ENCODE measurements at places on chromosomes 12 and 14.

GRCh38 chr12:82877963-82878362 is 191.3 kb downstream of the TMTC2 start:
- DNase-seq: no peak

- no peak for DNase-seq
Measured at GRCh38 chr12:122684297-122684813, 18.8 kb downstream of the HCAR2 start.

DNA sequence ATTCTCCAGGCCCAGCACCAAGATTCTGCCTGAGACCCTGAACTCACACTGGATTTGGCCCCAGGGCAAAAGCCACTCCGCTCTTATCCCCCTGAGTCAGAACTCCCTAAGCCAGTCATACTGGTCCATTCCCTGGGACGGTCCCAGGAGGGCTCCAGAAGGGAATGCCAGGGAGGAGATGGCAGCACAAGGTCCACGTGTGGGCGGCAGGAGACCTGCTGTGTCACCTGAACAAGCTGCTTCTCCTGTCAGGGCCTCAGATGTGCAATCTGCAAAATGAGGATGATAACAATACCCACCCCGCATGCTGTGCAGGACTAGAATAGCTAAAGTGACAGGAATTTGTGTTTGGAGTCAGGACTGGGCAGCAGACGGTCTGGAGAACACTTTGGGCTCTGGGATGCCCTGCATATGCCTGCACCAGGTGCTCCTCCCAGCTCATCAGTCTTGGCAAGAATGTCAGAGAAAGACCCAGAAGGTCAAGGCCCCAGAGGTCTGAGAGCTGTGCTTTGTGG is 40.3 kb downstream of the CMKLR1 start:
- no peak for DNase-seq

GRCh38 chr12:30829876-30830275 is 75.1 kb upstream of the CAPRIN2 start:
- DNase-seq: no peak

- no peak for DNase-seq
Measured at GRCh38 chr12:83538361-83538965, 851.8 kb downstream of the TMTC2 start.

DNA sequence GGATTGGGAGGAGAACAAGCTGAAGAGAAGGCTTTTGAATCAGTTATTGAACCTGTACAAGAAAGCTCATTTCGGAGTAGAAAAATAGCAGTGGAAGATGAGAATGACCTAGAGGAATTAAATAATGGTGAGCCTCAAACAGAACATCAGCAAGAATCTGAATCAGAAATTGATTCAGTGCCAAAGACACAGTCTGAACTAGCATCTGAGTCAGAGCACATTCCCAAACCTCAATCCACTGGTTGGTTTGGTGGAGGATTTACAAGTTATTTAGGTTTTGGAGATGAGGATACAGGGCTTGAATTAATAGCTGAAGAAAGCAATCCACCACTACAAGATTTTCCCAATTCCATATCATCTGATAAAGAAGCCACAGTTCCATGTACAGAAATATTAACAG is 13.5 kb downstream of the MIA2 start:
- DNase-seq: no peak

- no peak for DNase-seq
Measured at GRCh38 chr12:62785941-62786559, 148.9 kb downstream of the PPM1H start.

DNA sequence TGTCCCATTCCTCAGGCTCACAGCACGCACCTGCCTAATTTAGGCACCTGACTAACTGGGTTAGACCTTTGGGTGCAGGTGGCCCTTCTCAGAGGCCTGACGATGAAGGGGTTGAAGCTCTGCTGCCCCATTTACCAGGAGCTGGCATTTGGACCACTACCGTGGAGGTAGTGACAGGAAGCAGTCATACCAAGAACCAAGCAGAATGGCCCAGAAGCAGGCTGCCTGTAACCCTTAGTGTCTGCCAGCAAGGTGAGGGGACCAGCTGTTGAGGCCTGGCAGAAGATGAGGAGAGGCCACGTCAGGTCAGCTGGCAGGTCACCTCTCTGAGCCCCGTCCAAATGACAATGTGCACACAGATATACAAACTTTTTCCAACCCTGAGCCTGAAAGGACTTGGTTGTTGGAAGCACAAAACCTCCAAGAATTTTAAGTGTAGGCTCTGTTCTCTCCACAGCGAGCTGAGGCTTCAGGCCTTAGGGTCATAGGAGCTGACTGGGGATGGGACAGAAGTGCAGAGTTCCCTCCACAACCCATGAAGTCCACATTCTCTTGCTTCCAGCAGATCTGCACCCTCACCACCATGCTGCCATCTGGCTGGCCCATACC is 23.1 kb downstream of the VASH1 start:
- no peak for DNase-seq

GRCh38 chr14:101861464-101861863 is 100.0 kb downstream of the PPP2R5C start:
- DNase-seq: no peak

DNA sequence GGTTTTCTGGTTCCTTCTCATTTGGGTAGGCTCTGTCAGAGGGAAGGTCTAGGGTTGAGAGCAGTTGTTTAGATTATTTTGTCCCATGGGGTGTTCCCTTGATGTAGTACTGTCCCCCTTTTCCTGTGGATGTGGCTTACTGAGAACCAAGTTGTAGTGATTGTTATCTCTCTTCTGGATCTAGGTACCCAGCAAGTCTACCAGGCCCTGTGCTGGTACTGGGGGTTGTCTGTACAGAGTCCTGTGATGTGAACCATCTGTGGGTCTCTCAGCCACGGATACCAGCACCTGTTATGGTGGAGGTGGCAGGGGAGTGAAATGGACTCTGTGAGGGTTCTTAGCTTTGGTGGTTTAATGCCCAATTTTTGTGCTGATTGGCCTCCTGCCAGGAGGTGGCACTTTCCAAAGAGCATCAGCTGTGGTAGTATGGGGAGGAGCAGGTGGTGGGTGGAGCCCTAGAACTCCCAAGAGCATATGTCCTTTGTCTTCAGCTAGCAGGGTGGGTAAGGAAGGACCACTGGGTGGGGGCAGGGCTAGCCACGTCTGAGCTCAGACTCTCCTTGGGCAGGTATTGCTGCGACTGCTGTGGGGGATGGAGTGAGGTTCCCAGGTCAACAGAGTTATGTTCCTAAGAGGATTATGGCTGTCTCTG is 179.3 kb upstream of the BTG1 start:
- no peak for DNase-seq

DNA sequence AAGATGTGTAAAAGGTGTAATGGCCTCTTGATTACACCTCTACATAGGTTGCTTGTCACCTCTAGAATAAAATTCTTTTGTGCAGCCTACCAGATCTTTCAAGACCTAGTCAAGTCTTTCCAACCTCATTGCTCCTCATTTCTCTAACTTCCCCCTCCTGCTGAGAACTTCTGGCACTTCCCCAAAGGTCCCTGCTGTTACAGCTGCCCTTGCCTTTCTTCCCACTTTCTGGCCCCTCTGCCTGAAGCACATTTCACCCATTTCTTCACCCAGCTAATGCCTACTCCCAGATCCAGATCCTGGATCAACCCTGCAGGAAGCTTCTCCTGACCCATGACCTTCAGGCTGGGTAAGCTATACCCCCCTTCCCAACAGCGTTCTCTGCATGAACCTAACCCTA is 1.5 kb downstream of the TSHR start:
- no peak for DNase-seq

DNA sequence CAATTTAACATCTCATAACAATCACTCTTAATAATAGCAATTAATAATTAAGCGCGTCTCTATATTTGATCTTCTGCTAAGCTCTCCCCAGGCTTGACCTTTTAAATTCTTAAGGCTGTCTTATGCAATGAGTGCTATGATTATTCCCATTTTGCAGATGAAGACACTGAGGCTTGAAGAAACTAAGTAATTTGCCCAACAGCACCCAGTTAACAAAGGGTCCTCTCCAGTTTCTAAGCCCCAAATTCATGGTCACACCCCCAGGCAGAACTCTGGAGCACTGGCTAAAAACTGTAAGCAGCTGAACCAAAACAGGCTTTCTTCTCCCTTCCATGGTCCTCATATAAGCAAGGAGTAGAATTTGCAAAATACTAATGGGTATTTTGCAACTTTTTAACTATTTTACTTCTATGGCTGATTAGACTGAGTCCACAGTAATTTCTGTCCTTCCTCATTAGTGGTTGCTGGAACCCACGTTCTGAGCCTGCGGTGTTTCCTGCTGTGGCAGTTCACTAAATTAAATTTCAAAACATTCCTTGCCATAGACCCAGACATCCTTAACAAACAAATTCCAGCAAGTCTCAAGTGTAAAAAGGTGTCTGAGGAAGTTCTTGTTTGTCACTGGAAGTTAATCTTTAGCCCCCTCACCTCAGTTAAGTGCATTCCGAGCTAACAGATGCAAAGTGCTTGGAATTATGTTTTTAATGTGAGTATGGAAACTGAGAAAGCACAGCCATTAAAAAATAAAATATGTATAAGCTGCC is 76.5 kb downstream of the TMEM132D start:
- DNase-seq: no peak

GRCh38 chr14:99668307-99669295 is 15.5 kb upstream of the CYP46A1 start:
- DNase-seq: no peak

- DNase-seq: no peak
Measured at GRCh38 chr14:98909251-98909944, 362.6 kb downstream of the BCL11B start.

DNA sequence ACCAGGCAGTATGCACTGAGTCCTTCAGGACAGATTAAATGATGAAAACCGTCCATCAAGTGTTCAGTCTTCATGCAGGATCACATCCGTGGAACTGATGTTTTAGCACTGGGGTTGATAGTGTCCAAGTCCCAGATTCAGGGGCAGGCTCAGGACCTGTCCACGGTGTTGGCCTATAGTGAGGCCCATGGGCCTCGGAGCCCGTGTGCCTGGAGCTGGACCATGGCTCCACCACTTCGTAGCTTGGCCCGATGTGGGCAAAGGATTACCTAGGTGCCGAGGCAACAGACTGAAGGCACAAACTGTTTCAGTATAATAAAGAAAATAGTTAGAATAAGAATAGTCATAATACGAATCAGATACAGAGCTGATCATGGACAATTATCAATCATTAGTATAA is 41.8 kb downstream of the DDX51 start:
- no peak for DNase-seq

DNA sequence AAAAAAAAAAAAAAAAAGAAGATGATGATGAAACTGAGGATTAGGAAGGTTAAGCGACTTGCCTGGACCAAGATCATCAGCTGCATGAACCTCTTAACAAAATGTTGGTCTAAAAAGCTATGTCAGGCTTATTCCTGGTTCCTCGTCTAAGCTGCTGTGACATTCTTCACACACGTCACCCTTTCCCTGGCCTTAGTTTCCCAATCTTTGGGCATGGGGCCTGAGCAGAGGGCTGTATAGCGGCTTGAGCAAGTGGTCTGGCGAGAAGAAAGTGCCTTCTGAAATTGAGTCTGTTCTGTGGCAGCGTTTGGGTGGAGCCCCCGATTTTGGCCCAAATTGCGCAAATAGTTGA is 58.7 kb upstream of the CCND2 start:
- DNase-seq: no peak

DNA sequence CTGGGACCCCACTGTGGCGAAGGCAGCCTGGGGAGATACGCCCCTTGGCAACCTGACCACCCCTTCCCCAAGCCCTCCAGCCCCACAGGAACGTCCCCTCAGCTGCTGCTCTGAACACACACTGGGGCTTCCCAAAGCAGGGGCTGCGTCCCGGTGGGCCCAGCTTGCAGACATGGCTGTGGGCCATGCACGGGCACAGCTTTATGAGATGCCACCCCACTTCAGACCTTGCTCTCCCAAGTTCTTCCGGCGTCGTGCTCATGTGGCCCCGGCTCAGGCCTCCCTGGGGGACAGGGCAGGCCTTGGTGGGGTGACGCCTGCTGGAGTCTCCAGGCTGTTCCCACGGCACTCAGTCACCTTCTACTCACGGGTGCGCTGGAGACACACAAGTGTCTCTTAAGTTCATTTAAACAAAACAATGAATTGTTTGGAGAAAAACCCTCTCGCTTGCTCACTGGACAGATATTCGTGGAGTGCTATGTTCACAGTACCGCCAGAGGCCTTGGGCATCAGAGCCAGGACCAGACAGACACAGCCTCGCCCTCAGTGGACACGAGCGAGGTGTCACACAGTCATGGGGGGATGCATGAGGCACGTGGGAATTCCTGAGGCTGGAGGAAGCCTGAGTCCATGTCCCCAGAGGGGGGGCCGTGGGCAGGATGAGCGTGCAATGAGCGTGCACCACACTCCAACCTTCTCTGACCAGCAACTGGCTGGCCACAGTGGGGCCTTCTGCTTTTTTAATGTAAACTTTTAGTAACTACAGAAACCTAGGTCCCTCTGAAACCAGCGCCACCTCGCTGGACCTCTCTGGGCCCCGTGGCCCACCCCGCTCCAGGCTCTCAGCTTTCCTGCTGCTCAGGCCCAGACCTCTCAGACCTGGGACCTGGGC is 4.3 kb downstream of the GALNT9 start:
- DNase-seq: no peak

DNA sequence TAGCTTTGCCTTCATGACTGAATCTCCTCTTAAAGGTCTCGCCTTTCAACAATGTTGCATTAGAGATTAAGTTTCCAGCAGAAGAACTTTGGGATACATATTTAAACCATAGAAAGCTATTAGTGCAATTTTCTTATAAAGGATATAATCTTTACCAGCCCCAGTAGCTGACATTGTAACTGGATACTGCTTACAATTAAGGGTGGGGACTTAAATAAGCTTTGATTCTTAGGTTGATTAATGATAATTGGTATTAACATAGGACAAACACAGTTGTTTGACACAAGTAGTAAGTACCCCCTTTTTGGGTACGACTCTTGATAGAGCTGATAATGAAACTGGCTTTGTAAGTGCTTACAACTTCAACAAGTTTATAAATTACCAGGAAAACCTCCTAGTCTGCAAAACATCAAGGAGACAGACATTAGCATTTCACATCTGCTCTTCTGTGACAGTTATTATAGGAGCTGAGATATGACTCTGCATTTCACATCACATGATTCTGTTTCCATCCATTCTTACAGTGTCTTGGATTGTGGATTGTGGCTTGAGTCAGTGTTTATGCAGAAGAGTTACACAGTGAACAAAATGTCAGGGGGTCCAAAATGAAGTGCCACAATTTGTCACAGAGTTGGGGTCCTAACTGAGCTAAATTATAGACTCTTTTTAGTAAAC is 249.1 kb upstream of the E2F7 start:
- DNase-seq: no peak

DNA sequence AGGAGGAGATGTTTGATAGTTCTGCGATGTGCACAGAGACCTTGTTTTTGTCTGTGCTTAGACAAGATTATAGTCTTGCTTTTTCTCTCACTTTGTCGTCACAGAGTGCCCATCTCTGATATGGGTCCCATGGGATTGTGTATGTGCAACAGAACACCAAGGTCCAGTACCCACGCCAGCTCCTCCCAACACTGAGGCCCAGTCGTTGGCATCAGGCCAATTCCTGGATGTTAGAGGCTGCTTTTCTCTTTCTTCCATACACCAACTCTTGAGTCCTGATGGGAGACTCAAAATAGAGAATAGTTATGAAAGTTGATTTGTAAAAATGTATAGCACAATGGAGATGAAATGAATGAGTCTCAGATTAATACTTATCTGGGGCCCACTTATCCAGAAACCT is 22.7 kb upstream of the PRMT8 start:
- DNase-seq: no peak

- DNase-seq: no peak
Measured at GRCh38 chr14:100648474-100649172, 61.4 kb upstream of the BEGAIN start.

- DNase-seq: no peak
Measured at GRCh38 chr12:88207921-88208620, 66.0 kb downstream of the TMTC3 start.
